ENCODE measurements at places on chromosomes 6 and 20.

- DNase-seq = no peak
These were observed 193.6 kb downstream of the EDN1 start for GRCh38 chr6:12483712-12484111.

DNA sequence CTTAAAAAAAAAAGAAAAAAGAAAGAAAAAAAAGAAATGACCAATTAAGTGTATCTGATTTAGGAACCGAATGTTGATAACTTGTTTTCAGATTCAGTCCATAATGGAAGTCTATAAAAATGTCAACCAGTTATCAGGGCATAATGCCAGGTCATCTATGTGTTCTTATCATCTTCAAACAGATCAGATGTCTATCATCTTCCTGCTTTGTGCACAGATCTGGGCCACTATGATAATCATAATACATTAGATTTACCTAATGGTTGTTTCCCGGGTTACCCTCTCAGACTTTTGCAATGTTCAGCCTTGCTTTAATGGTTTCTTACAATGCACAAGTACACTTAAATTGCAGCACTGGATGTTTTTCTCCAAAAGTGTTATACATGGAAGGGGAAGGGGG, 100.6 kb downstream of the NKAIN2 start:
- DNase-seq = no peak

GRCh38 chr6:141421378-141421777, 711.3 kb upstream of the GJE1 start:
- DNase-seq = no peak

GRCh38 chr6:151324488-151324825, 66.9 kb downstream of the ZBTB2 start:
- DNase-seq = no peak

GRCh38 chr6:129709196-129709768, 695 bp downstream of the ARHGAP18 start:
- DNase-seq = no peak

GRCh38 chr6:71134929-71135642, 153.5 kb upstream of the OGFRL1 start:
- no peak for DNase-seq

GRCh38 chr20:44019638-44020335, 105.1 kb downstream of the TOX2 start:
- peak; percentile 14 for DNase-seq

- no peak for DNase-seq
These were observed 138.4 kb upstream of the SPACA1 start for GRCh38 chr6:87908978-87909811.

GRCh38 chr6:135314543-135314942, 133.4 kb downstream of the MYB start:
- DNase-seq = no peak

GRCh38 chr20:51204794-51205193, 181.9 kb upstream of the KCNG1 start:
- no peak for DNase-seq

GRCh38 chr6:139855671-139856311, 481.3 kb upstream of the CITED2 start:
- no peak for DNase-seq

DNA sequence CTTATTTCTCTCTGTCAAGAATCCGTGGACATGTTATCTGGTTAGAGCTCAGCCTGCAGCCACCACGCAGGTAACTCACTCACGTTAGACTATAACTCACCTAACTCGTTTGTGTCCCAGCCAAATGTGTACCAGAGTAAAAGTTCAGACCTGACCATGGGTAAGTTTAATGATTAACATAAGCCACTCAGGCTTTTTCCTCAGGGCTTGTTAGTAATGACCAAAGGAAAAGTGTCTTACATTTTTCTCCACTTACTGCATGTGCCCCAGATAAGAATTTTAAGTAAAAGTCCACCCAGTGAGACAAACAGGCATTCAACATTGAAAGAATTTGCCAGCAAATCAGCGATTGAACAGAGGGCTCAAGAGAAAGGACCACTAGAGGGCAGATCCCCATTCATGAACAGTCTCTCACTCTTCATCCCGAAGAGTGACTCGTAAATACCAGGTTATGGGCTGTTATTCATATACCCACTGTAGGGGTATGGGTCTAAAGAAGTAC, at the start of gene PKHD1:
PKHD1 (minus strand) TSS at position 116 of the 502 bp plus-strand sequence. CDS start 2,680 bp downstream, outside the sequence.
- no peak for DNase-seq

GRCh38 chr6:11163932-11164331, 52.4 kb upstream of the ERVFRD-1 start:
- DNase-seq = no peak

- DNase-seq = no peak
These were observed 18.6 kb upstream of the NT5E start for GRCh38 chr6:85431271-85431670.

DNA sequence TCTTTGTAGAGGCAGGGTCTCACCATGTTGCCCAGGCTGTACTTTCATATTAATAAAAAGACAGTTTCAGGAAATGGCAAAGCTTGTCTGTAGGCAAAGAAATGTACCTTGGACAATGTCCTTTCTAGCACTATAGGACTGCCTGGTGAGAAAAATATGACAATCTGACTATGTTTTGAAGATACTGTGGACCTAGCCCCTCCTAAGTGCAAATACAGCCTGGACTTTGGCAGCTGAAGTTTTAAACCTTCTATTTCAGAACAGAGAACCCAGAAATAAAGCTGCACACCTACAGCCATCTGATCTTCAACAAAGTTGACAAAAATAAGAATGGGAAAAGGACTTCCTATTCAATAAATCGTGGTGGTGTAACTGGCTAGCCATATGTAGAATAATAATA, 18.9 kb upstream of the IL17A start:
- no peak for DNase-seq

DNA sequence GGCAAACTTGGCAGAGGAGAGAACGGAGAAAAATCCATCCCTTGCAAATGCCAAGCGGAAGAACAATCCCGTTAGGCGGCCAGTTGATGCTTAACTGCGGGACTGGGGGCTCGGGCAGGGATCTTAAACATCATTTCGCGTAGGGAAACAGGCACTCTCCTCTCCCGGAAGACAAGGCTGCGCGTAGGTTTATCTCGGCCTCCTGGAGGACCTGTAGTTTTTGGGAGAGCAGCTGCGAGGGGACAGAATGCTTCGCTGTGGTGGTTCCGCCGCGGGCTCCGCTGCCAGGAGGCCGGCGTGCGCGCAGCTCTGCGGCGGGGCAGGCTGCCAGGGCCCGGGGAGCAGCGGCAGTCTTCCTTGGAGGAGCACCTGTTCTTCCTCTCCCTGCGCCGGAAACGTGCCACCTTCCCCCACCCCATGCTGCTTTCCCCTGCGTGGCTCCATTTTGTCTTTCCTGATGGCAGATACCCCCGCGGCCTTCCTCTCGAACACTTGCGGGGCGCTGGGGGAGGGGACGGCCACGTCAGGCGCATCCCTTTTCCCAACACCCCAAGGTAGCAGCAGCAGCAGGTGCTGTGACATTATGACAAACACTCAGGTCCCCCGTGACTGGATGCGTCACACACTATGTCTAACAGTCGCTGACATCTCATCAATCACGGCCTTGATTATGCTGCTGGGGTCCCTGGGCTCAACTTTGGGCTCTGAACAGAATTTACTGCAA, 230.7 kb upstream of the BTBD3 start:
- DNase-seq = no peak

- no peak for DNase-seq
These were observed 1.1 kb upstream of the PTK7 start for GRCh38 chr6:43074847-43075669.

DNA sequence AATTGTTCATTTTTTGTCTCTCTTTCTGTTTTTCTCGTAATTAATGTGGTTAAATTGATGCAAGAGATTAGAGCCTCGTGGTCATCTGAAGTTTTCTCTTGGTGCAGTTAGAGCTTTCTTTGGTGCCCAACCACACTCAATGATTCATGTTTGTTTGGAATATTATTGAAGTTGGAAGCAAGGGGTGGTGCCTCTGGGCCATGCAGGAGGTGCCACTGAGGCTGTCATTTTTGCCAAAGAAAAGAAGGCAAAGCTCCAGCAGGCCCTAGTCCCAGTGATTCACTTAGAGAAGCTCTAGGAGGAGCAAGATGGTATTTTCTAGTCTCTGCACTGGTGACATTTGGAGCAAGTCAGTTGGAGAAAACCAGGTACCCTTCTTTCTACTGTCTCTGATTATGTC, 144.5 kb upstream of the RALGAPA2 start:
- DNase-seq = no peak

All from CD8-positive, alpha-beta memory T cell (primary cell).